ENCODE measurements at places on chromosomes 3 and 15.
A peak's percentile ranks its signal among the peaks of the same experiment; 100 is the strongest.

- no peak for DNase-seq
Measured at GRCh38 chr15:27815035-27815434, 284.1 kb downstream of the OCA2 start.

- DNase-seq = no peak
Measured at GRCh38 chr15:53549697-53550305, 209.7 kb downstream of the WDR72 start.

GRCh38 chr15:101181349-101181748 lies 70.5 kb downstream of the CHSY1 start:
- DNase-seq = no peak

DNA sequence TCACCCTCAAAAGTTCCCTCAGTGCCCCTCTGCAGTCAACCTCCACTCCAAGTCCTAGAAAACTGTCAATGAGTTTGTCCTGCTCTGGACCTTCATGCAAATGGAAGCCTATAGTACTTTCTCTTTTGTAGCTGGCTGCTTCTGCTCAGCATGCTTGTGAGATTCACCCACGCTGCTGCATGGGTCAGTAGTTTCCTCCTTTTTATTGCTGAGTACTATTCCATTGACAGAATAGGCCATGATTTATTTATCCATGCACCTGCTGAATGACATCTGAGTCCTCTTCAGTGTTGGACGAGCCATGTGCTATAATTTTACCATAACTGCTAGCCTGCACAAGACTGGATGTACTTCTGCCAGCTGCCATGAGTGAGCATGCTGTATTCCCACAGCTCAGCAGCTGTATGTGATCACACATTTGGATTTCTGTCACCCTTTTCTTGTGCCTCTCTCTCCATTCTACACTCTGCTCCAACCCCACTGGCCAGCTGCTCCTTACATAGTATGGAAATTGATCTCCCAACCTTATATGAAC lies 26.3 kb downstream of the CDCP1 start:
- no peak for DNase-seq

- no peak for DNase-seq
Measured at GRCh38 chr3:100496711-100497261, 4.4 kb downstream of the TMEM45A start.

- DNase-seq = no peak
Measured at GRCh38 chr3:126731044-126731443, 27.0 kb downstream of the CHCHD6 start.

DNA sequence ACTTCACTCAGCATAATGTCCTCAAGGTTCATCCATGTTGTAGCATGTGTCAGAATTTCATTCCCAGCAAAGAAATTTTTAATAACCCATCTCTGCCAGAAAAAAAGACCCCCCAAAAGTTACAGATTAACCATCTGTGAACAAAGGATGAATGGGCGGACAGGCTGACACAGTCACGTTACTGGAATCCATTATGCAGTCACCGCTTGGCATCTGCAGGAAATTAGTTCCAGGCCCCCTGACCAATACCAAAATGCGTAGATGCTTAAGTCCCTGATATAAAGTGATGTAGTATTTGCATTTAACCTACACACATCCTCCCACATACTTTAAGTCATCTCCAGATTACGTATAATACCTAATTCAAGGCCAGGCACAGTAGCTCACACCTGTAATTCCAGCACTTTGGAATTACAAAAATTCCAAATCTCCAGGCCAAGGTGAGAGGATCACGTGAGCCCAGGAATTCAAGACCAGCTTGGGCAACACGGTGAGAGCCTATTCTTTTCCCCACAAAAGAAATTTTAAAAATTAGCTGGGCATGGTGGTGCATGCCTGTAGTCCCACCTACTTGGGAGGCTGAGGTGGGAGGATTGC lies 1.5 kb upstream of the SLC12A8 start:
- no peak for DNase-seq

GRCh38 chr15:55740359-55740878 lies 2.5 kb downstream of the PRTG start:
- no peak for DNase-seq

GRCh38 chr3:161737171-161737570 lies 240.6 kb downstream of the OTOL1 start:
- no peak for DNase-seq

DNA sequence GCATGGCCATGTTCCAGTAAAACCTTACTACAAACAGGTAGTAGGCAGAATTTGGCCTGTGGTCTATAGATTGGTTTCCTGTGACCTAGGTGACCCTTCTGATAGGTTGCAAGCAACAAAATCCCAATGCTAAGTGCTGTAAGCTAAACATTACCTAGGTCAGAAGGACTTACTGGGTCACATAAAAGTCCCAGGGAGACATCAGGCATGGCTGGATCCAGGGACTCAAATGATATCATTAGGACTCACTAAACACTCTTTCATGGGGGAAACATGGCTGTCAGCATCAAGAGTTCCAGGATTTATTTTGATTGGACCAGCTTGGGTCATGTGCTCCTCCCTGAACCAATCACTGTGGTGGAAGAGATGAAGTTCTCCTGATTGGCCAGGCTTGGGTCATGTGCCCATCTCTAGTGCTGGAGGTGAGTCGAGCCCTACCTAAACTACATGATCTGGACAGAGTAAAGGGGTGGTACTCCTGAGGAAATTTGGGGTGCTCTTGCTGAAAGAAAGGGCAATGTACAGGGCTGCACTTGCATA lies 16.8 kb upstream of the SLC6A1 start:
- DNase-seq = no peak

- peak; percentile 47 for DNase-seq
Measured at GRCh38 chr3:50154840-50155490, at the start of gene SEMA3F. TSS of gene SEMA3F (plus strand) at chr3:50155324. CDS start at chr3:50159623, 4,299 bp downstream.

DNA sequence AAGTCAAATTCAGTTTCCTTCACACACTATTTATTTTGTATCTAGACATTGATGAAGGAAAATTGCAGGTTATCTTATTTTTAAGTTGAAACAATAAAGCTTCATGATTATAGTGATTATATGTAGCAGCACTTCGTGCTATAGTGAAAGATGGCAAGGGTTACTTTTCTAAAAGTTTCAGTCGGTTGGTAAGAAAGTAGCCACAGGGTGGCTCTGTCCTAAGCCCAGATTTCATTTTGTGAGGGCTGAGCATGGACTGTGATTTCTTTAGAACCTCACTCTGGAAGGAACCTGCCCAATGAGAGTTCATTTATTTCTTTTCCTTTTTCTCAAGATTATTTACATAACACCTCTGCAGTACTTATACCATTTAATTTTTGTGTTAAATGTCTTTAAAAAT lies 66.5 kb downstream of the NME9 start:
- DNase-seq = no peak

DNA sequence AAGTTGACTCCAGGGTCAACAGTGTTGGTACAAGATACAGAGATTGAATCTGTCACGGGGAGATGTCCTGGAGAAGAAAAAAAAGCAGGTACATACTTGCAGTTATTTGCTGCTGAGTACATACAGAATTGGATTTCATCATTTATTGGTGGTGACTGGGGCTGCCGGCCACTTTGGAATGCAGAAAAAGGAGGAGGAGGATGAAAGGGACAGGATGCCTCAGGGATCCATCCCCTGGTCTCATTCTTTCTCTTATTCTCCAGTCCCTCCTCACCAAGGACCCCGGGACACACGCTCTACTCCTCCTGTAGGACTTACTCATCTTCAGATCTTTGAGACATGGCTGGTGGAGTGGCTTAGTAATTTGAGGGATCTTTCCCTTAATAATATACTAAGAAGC lies 30.0 kb upstream of the MEIS2 start:
- DNase-seq = no peak

DNA sequence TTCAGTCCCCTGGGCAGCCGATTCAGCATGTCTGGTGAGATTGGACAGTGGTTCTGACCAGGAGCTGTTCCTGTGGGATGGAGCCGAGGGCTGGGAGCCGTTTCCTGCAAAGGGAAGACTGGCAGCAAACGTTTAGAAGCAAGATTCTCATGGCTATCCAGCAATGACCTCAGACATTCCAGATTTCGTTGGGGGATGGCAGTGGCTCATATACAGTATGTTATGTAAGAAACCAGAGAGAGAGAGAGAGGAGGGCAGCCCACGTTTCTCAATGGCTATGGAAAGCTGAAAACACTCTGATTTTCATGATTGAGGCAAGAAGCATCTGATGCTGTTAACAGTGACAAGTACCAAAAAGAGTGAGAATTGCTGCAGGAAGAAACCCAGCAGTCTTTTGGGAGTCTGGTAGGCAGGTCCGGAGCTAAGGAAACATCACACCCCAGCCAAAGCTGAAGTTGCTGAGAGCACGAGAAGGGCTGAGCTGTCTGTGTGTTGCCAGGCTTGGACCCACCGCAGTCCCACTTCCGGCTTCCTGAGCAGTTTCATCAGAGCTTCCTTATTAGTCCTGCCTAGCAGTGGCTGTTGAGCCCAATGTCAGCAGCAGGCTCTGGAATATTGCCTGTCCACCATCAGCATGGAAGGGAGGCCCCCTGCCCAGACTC lies 25.6 kb upstream of the VPS8 start:
- no peak for DNase-seq

GRCh38 chr15:57948351-57949289 lies 116.9 kb downstream of the ALDH1A2 start:
- no peak for DNase-seq

GRCh38 chr3:114442246-114442645 lies 148.4 kb downstream of the TIGIT start:
- no peak for DNase-seq

DNA sequence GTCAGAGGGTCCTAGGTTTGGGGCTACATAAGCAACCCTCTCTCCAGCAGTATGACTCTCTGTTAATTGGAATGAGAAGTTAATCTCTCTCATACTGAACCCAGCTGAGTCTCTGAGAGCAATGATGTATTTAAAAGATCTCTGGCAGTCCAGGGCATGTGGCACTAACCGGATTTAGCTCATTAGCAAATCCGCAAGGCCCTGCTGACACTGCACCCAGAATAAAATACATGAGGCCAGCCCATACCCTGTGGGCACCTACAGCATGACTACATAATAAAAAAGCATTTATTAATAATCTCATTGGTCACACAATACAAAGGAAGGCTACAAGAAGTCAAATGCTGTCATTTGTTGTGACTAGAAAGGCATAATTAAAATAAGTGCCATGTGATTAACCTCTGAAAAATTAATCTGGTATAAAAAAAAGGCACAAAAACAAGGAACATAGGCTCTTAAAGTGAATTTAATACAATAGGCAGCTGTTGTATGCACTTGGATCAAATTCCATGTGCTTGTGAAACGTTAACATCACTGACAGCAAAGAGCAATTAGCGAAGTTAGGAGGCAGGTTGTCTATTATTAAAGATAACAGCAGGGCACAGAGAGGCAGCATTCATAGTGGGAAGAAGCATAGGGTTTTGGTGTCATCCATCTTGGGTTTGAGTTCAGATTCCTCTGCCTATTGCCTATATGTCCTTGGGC lies 381.2 kb downstream of the WDR72 start:
- no peak for DNase-seq

GRCh38 chr3:185760550-185760949 lies 64.3 kb downstream of the IGF2BP2 start:
- DNase-seq = no peak

- DNase-seq = no peak
Measured at GRCh38 chr3:171384101-171384891, 75.9 kb downstream of the TNIK start.

- no peak for DNase-seq
Measured at GRCh38 chr3:45332901-45333407, 55.4 kb upstream of the LARS2 start.

- no peak for DNase-seq
Measured at GRCh38 chr3:147582642-147583041, 173.5 kb downstream of the ZIC1 start.

DNA sequence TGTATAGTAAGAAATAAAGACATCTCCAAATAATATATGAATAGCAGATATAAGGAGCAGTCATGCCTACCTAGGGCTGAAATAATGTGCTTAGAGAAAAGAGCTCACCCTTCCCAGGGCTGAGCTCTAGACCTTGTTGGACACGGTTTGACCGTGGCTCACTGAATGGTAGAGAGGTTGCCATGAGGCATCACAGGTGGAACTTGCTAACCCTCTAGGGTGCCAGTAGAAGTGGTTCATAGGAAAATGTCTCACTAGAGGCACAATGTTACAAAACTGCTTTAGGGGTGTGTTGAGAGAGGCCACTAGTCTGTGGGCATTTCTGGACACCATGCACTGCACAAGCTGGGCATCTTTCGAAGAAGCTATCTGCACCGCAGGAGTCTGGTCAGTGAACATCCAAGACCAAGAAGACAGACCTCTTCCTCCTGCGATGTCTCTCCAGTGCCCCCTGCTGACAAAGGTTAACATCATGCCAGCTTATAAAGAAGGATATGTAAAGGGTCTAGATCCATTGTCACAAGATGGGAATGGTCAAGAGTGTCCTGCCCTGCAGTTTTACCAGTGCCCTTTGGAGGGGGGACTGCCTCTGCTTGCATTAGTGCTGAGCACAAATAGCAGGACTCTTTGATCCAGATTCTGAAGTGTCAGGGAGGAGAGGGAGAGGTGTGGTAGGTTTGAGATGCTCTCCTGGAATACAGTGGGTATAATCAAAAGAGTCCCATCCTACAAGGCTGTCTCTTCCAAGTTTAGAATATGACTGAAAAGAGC lies 266.8 kb downstream of the ZNF385D start:
- peak; percentile 1 for DNase-seq

GRCh38 chr3:105518806-105519418 lies 152.2 kb downstream of the ALCAM start:
- DNase-seq = peak; percentile 74

DNA sequence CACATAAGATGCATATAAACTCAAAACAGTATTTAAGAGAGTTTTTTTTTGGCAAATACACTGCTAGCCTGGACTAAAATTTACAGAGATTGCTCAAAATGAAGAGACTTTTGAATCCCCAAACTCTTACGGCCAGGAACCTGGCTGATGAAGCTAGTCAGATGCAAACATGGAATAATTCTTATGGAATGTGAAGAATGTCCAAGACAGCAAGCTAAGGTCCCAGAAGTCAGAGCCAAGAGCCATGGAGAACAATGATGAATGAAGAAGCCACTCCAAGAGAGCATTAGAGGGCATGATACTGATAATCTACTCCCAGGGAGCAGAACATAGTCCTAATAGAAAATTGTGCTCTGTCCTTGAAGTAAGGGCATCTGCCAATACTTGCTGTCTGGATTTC lies 705.5 kb downstream of the DIPK2A start:
- DNase-seq = no peak

- no peak for DNase-seq
Measured at GRCh38 chr3:63967675-63968611, 55.4 kb downstream of the PSMD6 start.

Data from A549 (cell line).